ENCODE measurements at places on chromosomes 2 and 18. TPM values are rescaled to one million over a fixed set of nuclear protein-coding genes. Genes with fewer than 3 reads are reported as not detected.

Gene SCYGR7
- not detected for total RNA-seq

Gene DSG1
- not detected for total RNA-seq

Gene CRYBA2
- not detected for total RNA-seq

Gene AQP12A
- total RNA-seq, result not detected

Gene PXDN
- total RNA-seq, result 356 TPM

Gene EGR4
- not detected for total RNA-seq

Gene SERPINE2
- 110 TPM for total RNA-seq

Gene DNAH7
- total RNA-seq, result 0.35 TPM

Gene CTAGE1
- under 0.01 TPM for total RNA-seq

Gene DYNAP
- total RNA-seq, result not detected
